ENCODE measurements at places on chromosomes 3 and 15. TPM values are rescaled to one million over a fixed set of nuclear protein-coding genes. Genes with fewer than 3 reads are reported as not detected.

Gene TGM5
- total RNA-seq = not detected

Gene FNDC3B
- 186 TPM for total RNA-seq

Gene GABRR3
- total RNA-seq = not detected

Gene CACNA1D
- total RNA-seq = 0.09 TPM

Gene LDHAL6B
- total RNA-seq = not detected

Gene ZNF501
- total RNA-seq = 7.8 TPM

Gene TRH
- not detected for total RNA-seq

Gene PIGZ
- 2.4 TPM for total RNA-seq

Gene C3orf22
- not detected for total RNA-seq

Gene CACNA2D2
- total RNA-seq = not detected

Gene SLC12A1
- total RNA-seq = not detected

Gene CHL1
- total RNA-seq = not detected

Gene GOLGA6L9
- 3.7 TPM for total RNA-seq

Gene SPINT1
- 0.56 TPM for total RNA-seq

Gene CIDEC
- 0.09 TPM for total RNA-seq

Gene TJP1
- 85.1 TPM for total RNA-seq

Gene UROC1
- not detected for total RNA-seq

Gene RTP4
- total RNA-seq = 0.18 TPM

Gene UBA7
- 14.2 TPM for total RNA-seq

Gene ABHD17C
- 5.4 TPM for total RNA-seq

Data from endothelial cell of coronary artery (primary cell).